ENCODE measurements at places on chromosomes 1 and 21.

GRCh38 chr1:178189814-178190213 lies 95.9 kb downstream of the RASAL2 start:
- peak; percentile 74 for DNase-seq

- DNase-seq, result no peak
Measured at GRCh38 chr1:3290915-3291314, 163.6 kb upstream of the ARHGEF16 start.

- DNase-seq, result peak; percentile 33
Measured at GRCh38 chr1:88327391-88328267, 356.4 kb upstream of the PKN2 start.

- DNase-seq, result no peak
Measured at GRCh38 chr1:234913771-234914170, 214.9 kb downstream of the TOMM20 start.

- DNase-seq, result no peak
Measured at GRCh38 chr1:47276850-47277249, 37.1 kb downstream of the STIL start.

GRCh38 chr1:99682291-99682751 lies 36.4 kb downstream of the PALMD start:
- DNase-seq, result no peak

DNA sequence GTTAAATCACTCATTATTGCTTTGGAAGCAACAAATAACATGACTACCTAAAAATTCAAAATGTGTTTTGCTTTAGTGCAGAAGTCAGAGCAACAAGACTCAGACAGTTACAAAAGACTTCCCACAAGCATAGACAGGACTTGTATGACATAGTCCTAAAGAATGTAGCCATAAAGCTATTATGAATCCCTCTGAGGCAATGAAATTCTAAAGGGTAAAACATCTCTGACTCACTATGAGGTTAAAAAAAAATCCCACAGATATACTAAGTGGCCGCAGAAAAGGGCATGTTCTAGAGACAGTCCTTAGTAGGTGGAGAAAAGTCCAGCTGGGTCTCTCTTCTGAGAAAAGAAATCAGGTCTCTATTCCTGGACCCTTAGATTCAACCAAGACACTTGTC lies 4.9 kb downstream of the PRKAB2 start:
- DNase-seq, result no peak

DNA sequence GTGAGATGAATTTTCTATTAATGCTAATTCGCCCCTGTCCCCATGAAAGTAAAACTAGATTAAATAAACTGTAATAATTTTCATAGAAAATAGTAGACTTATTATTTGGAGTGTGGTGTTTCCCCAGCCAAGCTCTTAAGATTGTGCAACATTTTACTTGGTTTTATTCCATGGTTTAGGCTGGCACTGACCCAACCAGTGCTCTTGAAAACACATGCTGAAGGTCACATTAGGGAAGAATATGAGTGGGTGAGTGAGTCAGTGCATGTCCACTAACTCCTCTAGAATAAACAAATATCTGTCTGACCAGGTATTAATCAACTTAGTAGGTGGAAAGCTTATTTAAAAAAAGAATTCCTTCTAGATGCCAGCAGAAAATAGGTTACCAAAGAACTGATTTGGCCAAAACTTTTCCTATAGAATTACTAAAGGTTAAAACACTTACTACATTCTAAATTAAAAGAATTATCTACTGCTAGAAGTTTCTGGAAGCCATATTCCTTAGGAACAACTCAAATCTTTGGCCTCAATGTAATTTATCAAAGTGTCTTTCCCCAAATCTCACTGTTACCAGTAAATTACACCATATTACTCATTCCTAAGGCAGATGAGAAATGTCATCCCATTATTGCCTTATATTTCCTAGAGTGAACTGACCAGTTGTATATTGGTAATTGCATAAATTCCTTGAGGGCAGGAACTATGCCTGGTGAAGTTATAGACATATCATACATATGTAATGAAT lies 89.7 kb upstream of the RGS1 start:
- DNase-seq, result no peak
